ENCODE measurements at places on chromosomes 2 and 18.
A peak's percentile ranks its signal among the peaks of the same experiment; 100 is the strongest.

DNA sequence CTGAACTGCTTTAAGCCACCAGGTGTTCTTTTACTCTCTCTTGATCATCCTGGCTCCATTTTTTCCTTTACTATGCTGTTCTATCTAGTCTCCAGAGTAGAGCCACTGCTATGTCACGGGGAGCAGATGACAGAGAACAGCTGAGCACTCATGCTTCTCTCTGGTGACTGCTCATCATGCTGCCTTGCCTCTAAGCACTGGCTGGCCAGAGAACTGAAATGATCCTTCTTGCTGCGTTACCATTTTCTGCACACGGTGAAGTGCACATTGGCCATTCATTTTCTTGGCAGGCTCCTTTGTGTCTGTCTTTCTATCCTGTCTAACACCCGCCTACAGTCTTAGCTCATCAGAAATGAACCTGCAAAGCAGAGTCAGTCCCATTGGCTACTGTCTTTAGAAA, 86.0 kb downstream of the KCTD1 start:
- no peak for DNase-seq

DNA sequence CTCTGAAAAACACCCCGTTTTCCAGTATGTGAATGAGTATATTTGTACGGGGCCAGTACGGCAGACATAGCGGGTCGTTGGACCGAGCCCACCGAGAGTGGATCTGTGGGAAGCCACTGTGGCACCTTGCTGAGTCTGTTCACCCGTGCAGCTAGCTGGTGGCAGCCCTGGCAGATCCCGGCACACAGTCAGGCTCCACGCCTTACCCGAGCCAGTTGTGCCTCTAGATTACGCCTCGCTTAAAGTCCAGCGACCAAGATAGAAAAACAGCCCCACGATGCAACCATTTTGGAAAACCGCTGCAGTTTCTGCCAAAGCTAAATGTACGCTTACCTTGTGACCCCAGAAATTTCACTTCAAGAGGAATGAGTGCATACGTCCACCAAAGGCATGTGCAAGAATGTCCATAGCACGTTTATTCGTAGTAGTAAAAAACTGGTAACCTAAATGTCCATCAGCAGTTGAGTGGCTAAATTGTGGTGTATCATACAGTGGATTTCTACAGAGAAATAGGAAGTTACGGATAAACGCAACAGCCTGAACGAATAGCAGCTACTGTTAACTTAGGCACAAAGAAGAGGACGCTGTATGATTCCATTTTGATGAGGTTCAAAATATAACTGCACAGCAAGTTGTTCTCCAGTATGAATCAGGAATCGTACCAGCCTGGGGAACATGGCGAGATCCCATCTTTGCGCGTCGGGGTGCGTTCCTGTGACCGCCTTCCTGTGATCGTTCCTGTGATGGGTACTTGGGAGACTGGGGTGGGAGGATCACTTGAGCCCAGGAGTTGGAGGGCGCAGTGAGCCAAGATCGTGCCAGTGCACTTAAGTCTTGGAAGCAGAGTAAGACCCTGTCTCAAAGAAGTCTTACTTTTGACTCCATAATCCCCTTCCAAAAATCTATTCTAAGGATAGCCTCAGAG, 688 bp upstream of the WDR33 start:
- no peak for DNase-seq

- no peak for DNase-seq
Observed at GRCh38 chr2:126896471-126896870, 2.2 kb upstream of the TEX51 start.

GRCh38 chr2:134594399-134594798, 124.4 kb downstream of the TMEM163 start:
- no peak for DNase-seq

- DNase-seq = no peak
Observed at GRCh38 chr2:23453836-23454460, 69.0 kb downstream of the KLHL29 start.

- peak; percentile 16 for DNase-seq
Observed at GRCh38 chr2:197628043-197628500, 47.3 kb downstream of the RFTN2 start.

- DNase-seq = no peak
Observed at GRCh38 chr2:101781791-101782426, 84.4 kb downstream of the MAP4K4 start.

Measured in hypothalamus (tissue), 51 donors.